Spinal cord (tissue), 10 donors: ENCODE measurements at places on chromosomes 5 and 9.

DNA sequence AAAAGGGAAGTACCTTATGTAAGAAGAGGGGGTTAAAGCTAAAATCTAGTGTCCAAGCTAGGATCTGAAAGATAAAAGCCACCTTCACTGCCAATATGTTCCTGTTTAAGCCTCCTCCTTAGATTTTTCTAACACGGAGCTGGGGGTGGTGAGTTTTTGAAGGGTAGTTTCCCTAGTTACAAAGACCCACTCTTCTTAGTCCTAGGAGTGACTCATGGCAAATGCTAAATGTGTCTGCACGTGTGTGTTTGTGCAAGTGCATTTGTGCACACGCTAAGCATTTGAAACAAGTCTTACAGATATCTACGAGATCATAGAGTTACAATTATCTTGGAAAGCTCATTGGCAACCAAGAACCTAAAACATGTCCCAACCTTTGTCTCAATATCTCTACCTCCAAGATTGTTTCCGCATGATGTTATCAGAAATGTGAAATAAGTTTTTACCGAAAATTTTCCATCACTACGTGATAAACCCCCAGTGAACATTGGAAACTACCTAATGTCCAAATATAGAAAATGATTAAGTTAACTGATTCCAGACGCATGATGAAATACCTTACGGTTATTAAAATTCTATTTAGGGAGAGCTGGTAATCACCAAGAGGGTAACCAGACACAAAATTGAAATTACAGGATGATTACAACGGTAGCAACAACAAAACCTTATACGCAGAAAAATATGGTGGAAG is 78.0 kb upstream of the HRH2 start:
- no peak for DNase-seq

DNA sequence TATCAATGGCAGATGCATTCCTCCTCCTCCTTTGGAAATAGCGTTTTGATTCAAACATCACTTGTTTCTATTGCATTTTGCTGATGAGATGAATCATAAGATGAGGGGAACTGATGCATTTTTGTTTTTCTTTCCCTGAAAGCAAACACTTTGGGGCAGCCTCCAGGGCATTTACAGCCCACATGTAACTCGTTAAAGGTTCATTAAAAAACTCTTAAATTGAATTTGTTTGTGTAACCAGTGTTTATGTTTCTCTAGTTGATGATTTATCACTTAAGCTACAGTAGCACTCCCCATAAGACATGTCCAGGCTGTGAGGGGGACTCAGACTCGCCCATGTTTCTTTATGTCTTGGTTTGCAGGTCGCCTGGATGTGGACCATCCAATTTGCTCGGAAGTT is 246.1 kb upstream of the ANKH start:
- no peak for DNase-seq

- DNase-seq: no peak
These were observed 290.9 kb upstream of the RGMB start for GRCh38 chr5:98482321-98483300.

DNA sequence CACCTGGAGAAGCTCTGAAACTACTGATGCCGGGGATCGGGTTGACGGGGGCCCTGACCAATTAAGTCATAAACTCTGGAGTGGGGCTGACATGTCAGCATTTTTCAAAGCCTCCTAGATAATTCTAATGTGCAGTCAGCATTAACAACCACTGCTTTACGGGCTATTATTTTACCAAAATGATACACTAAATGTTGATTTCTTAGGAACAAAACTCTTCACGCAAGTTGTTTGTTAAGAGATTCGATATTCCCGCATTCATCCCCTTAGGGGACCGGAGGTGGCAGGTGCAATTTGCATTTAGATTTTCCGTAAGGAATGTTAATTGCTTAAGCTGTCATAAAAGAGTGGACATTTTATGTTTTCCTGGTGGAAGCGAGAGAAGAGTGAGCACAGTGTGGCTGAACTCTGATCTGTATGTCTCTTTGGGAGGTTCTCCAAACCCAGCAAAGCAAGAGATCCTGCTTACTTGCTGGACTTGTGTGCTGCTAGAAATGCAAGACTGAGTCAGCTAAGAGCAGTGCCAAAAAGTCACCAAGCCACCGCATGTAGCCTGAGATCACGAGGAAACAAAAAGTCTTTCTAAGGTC is 77.6 kb downstream of the UGCG start:
- no peak for DNase-seq

- no peak for DNase-seq
These were observed 22.9 kb upstream of the TTLL11 start for GRCh38 chr9:122116040-122116439.

- DNase-seq: peak; percentile 80
These were observed 117.4 kb downstream of the SMARCA2 start for GRCh38 chr9:2132484-2133082.

DNA sequence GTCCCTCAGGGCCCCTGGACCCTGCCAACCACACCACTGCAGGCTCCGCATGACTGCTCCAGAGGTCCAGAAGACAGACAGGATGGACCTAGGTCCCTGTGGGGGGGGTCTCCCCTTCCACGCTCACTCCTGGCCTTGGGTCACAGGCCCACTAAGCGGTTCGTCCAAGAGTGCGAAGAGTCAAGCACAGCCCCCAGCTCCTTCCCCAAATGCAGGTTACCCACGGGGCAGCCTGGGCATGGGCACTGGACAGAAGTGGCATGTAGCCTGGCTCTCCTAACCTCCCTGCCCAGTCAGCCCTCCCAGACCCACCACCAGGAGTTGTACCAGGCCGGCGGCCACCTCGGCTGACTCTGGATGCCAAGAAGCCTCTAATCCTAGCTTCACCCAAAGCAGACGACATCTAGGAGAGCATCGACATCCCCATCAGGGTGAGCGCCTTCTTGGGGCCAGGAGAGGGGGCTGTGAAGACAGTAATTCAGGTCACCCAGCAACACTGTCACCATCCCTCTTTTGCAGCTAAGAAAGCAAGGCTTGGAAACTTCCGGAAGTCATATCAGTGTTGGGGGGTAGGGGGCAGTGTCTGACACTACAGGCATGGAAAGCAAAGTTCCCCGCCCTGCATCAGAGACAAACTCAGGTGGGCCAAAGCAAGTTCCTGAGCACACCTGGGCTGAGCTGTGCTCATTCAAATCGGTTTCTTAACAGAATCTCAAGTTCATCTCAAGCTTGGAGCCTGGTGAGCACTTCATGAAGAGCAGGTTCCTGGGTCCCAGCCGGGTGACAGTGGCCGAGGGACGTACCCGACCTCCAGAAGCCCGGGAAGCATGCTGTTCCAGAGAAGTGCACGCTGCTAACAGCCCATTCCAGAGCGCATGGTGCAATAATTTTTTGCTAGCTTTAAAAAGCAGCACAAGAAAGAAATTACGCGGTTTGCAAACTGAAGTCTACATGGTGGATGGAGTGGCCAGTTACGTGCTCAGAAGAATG is 68.7 kb downstream of the SEMA4D start:
- no peak for DNase-seq

- no peak for DNase-seq
These were observed 7.7 kb upstream of the TCOF1 start for GRCh38 chr5:150349681-150350275.

GRCh38 chr9:97923529-97924108 is 1.3 kb upstream of the TRMO start:
- DNase-seq: peak; percentile 77

GRCh38 chr9:121210536-121210935 is 8.9 kb upstream of the RAB14 start:
- no peak for DNase-seq

- no peak for DNase-seq
These were observed 408.3 kb downstream of the DMRT2 start for GRCh38 chr9:1458503-1458902.

DNA sequence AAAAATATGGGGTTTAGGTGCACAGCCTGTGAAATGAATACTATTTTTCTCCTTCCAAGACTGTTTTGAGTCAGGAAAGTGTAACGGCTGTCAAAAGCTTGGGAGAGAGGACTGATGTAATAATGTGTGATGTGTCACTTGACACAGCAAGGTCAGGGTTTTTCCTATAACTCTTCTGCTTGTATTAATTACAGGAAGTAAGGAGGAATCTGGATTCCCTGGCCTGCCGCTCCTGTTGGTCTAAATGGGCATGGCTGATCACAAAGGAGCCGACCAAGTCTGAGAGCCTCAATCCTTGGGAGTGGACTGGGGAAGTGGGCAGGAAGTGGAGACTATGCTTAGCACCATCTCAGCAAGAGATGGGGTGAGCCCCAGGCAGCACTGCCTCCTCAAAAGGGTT is 16.7 kb upstream of the SLC28A3 start:
- DNase-seq: no peak

- DNase-seq: no peak
These were observed 33.6 kb upstream of the COL5A1 start for GRCh38 chr9:134607971-134608370.

DNA sequence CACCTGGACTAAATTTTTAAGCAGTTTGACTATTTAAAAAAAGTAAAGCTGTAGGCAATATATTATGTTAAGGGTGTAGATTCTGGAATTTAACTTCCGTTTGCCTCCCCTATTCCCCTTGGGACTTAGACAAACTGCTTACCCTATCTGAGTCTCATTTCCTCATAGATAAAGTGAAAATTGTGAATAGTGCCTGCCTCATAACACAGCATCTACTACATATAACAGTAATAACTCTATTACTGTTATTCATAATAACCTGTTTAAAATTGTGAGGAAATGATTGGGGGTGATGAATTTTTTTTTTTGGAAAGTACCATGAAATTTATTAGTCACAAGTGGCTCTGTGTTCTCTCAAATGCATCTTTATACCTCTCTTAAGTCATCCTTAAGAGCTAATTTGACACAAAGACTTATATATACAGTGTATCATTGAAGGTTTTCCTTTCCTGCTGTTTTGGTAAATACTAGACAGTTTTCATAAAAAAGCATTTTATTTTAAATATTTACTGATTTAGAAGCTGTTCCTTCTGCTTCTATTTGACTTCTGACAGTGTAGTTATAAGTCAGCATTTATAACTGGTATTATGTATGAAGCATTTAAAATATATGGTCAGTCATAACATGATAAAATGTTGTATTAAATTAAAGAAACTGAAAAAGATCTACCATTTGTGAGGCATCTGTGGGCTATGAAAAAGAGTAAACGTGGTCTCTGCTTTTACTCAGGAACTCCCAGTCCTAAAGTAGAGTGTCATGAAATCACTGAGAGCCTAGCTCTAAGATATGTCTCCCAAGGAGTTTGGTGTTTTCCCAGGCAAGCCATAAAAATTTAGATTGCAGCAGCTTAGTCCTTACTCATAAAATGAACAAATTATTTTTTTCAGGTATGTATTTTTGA is 46.4 kb downstream of the MCCC2 start:
- DNase-seq: no peak

DNA sequence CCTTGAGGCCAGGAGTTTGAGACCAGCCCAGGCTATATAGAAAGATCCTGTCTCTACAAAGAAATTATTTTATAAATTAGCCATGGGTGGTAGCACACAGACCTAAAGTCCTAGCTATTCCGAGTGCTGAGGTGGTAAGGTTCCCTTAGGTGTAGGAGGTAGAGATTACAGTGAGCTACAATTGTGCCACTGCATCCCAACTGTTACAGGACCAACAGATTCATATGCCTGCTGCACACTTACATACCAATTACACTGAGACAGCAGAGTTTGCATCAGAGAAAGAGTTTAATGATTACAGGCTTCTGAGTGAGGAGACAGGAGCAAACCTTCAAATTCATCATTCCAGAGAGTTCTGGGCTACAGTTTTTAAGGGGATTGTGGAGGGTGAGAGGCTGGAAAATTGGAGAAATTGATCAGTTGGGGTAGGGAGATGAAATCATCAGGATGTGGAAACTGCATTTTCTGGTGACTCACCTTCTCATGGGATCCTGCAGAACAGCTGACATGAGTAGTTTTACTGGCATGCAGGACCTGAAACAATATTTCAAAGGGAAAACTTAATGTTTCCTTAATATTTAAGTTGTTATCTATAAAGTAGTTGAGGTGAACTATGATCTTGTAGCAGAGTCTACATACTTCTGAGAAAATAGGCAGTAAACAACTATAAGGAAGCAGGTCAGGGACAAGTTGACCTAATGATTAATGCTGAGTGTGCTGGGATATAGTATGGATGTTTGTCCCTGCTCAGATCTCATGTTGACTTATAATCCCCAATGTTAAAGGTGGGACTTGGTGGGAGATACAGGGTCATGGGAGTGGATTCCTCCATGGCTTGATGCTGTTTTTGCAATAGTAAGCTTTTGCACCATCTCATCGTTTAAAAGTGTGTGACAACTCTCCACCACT is 54.7 kb downstream of the ANXA2R start:
- no peak for DNase-seq
